ENCODE measurements at places on chromosomes 7 and 10.
A peak's percentile ranks its signal among the peaks of the same experiment; 100 is the strongest.

DNA sequence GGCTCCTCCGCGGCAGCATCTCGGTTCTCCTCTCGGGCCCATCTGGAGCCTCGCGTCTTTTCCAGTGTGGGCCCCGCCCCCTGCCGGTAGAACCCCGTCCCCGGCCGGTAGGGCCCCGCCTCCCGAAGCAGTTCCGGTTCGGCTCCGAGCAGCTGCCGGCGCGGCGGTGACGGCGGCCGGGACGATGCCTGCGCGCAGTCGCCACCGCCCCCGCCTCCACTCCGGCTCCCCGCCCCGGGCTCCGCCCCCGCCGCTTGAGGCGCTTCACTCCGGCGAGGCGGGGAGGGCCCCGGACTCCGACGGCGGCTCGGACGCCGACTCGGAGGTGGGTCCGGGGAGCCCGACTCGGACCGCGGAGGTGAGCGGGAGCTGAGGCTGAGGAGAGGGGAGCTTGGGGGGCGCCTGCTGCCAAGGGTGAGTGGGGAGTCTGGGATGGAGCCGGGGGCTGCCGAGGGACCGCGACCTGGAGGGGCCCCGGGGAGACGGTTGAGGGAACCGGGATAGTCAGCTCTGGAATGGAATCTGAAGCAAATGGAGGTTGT is at the start of gene SAMD8:
TSS of gene SAMD8 (plus strand) at position 292 of the 542 bp plus-strand sequence. CDS start 38,873 bp downstream, outside the sequence.
- DNase-seq: peak; percentile 82

GRCh38 chr7:12715372-12716133 is 28.1 kb downstream of the ARL4A start:
- no peak for DNase-seq

- no peak for DNase-seq
These were observed 1106.2 kb downstream of the NRG3 start for GRCh38 chr10:82981137-82981723.

- no peak for DNase-seq
These were observed 1019.6 kb upstream of the SORCS1 start for GRCh38 chr10:108184114-108184513.

- no peak for DNase-seq
These were observed 87.5 kb downstream of the ANKRD7 start for GRCh38 chr7:118312051-118312450.

- no peak for DNase-seq
These were observed 11.8 kb downstream of the TMEM72 start for GRCh38 chr10:44922796-44923545.

DNA sequence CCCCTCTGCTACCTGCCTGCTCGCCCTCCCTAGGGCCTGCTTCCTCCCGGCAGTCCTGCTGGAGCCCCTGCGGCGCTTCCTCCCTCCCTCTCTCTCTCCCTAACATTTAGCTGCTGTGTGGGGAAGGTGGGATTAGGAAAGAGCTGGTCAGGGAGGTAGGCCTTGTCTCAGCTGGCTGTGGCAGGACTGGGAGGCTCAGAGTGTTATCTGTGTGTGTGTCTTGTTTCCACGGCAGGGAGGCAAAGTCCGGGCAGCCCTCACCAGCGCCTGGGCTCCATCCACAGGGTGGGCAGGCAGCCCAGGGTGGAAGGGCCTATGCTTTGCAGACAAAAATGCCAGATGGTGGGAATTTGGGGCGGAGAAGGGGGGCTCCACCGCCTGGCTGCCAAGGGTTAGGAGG is 105.7 kb downstream of the RPS24 start:
- DNase-seq: no peak

DNA sequence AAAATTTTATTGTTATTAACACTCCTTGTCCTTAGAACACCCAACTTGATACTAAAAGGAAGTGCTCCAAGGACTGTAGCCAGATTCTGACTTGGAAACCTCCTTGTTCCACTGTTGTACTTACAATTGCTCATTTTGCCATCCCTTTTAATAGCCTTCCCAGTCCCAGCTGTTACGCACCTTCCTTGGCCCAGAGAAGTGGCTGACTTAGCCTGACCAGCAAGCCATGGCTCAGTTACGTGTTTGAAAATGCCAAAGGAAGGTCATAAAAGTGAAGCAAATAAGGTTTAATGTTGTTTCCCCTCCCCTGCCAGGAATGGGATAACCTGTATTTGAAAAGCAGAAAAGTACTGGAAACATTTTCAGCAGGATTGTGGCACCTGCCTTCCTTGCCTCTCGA is 3.7 kb upstream of the ANKRD1 start:
- DNase-seq: no peak

DNA sequence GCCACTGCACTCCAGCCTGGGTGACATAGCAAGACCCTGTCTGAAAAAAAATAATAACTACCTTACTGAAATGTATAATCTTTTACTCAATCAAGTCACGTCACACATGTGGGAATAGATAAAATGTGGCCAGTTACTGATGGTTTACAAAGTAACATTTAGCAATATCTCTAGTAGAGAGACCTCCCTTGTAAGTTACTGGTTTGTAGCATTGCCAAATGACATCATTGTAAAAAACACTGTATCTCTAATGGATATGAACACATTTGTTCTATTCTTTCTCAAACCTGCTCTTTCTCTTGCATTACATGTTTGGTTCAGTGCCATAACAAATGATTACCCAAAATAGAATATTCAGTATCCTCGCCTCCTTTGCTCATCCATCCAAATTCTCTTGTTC is 18.8 kb downstream of the TET1 start:
- DNase-seq: no peak

- DNase-seq: no peak
These were observed 889.9 kb upstream of the C7orf33 start for GRCh38 chr7:147700702-147701101.

DNA sequence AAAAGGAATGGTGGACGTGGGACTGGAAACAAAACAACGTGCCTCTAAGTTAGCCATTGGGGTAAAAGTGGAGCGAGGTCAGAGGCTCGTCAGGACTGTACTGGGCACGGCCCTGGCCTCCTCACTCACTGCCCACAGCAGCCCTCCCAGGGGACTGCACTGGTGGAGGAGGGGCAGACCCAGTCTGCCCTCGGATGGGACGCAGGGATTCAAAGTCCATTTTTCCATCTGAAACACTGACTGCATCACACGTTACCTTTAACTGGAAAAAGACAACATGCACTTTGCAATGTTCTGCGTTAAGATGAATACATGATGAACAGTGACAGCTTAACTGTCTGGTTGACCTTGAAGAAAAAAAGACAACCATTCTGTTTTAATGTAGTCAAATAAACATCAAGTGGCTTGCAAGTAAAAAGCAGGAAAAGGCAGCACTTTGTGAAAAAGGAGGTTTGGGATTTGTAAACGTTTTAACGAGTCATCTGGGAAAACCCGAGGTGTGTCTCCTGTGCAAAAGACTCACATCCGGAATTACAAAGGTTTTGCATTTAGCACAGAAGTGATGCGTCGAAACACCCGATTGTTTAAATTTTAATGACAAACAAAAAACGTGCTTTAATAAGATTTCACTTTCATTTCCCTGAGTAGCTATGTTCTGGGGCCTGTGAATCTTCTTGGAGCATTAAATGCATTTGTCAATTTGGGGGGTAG is 18.8 kb downstream of the KLF6 start:
- no peak for DNase-seq

- DNase-seq: no peak
These were observed 91.0 kb upstream of the LANCL2 start for GRCh38 chr7:55274156-55274555.

DNA sequence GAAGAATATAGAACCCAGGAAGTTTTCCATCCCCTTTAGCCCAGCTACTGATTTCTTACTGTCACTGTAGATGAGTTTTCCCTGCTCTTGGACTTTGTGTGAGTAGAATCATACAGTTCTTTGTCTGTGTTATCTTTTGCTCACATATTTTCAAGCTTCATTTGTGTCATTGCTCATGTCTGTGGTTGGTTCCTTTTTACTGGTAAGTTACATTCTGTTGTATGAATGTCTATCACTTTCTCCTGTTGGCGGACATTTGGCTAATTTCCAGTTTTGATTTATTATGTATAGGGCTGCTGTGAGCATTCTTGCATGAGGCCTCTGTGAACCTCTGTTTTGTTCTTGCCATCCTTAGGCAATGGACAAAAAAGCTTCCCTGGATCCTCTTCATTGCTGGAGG is 5.3 kb downstream of the GLRX3 start:
- DNase-seq: no peak

DNA sequence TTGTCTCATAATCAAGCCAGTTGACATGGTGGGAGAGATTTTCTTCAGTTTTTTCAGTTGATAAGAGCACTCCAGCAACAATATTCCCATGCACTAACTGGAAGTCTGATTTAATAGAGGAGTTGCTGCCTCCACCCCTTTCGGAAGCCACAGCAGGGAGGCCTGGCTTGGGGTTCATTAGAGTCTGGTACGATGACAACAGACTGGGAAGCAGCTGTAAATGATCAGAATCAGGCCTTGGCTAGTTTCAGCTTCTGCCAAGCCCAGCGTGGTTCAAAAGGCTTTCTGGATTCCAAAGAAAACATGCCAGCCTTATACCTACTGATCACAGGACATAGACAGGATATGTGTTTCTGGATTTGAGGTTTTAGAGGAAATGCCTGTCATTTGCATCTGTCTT is 274.0 kb downstream of the CSTF2T start:
- no peak for DNase-seq

DNA sequence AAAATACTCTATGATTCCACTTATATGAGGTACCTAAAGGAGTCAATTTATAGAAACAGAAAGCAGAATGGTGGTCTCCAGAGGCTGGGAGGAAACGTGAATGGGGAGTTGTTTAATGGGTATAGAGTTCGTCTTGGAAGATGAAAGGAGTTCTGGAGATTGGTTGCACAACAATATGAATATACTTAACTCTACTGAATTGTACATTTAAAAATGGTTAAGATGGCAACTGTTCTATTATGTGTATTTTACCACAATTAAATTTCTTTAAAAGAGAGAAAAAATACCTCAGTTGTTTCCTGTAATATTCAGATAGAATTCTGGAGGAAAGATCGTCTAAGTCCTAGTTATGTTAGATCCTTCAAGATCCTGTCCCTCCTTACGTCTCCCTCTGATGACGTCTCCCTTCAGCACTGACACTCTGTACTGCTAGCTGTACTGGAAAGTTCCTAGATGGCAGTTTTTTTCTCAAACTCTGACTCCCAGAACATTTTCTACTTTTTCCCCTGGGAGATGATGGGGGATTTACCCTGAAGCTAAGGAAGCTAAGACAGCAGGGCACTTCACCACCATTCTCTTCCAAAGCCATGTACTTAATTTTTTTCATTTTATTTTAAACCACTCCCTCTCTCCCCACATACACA is 53.2 kb upstream of the CAV2 start:
- no peak for DNase-seq

DNA sequence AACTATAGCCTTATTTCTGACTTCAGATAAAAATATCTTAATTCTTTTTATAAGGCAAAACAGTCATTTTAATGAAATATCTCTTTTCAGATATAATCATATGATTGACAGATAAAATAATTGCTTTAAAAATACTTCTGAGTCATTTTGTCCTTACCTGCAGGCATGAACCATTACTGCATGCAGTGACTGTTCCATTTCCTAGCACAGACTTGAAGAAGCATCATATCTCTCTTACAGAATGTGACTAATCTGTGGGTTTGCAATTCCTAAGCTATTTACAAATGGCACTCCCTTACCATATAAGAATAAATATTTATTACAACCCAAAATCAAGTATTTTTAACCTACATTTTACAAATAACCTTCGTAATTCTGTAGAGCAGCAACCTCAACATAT is 120.7 kb downstream of the SRPK2 start:
- no peak for DNase-seq

DNA sequence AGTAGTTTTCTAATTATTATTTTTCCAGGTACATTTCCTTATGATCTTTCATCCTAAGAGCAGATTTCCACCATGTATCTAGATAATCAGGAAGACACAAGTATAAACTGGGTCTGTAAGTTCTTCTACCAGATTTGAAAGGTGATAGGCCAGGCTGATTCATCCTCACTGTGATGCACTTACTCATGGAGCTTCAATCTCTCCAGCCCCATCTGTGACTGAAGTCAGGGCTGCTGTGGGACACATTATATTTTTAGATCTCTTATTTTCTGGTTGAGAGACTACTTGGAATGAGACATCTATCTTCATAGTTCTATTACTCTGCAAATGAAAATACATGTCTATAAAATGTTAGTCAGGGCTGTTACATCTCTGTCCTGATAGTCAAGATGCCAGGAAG is 85.5 kb upstream of the SLC25A13 start:
- no peak for DNase-seq

GRCh38 chr7:158093156-158093796 is 494.3 kb downstream of the PTPRN2 start:
- DNase-seq: no peak

DNA sequence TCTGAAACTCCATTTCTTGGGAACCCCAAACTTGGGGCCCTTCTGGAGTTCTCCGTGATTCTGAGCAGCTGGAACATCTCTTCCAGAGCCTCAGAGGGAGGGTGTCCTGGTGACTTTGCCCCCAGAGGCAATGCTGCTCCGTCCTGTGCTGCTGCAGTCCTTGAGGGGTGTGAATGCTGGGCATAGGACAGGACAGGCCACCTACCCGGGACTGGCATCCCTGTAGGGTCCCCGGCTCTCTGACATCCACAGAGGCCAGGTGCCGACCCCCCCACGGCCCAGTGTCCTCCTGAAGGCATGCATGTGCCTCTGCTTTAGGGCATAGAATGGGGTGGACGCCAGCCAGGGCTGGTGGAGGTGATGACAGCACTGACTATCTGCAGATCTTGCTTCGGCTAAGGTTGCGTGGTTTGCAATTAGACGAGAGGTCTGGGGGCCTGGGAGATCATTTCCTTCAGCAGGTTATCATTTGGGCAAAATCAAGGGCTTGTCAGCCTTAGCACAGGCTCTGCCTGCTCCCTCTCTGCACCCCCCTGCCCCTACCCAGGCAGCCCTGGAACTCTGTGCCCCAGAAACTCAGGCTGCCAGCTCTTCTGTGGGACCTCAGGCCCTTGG is 136.9 kb upstream of the GPR26 start:
- no peak for DNase-seq

DNA sequence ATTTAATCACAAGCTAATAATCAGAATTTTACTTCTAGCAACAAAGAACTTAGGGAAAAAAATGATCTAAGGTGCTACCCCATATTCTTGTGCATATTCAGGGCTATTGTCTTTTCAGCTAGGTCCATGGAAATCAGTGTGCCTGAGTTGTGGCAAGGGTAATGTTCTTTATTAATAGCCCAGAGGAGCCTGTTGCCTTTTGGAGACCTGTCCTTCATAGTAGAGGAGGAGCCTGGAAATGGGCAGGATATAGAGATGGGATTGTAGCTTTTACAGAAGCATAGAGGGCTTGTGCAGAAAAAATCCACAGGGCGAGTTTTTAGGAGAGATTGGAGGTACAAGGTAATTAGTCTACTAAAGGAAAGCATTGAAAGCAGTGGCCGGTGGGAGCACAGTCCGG is 38.9 kb downstream of the AGK start:
- no peak for DNase-seq
